ENCODE measurements at places on chromosomes 12 and 14. TPM values are rescaled to one million over a fixed set of nuclear protein-coding genes. Genes with fewer than 3 reads are reported as not detected.

PRR13 gene
- total RNA-seq = 59.0 TPM

REP15 gene
- total RNA-seq = 0.63 TPM

GRIP1 gene
- 1.3 TPM for total RNA-seq

HRK gene
- total RNA-seq = 1.5 TPM

GLIPR1L1 gene
- total RNA-seq = not detected

IAPP gene
- not detected for total RNA-seq

SDR9C7 gene
- total RNA-seq = not detected

RNASE1 gene
- total RNA-seq = 511 TPM

IQSEC3 gene
- total RNA-seq = 7.5 TPM

MYF5 gene
- not detected for total RNA-seq

NPFF gene
- total RNA-seq = not detected

RESF1 gene
- total RNA-seq = 65.4 TPM

CYP46A1 gene
- total RNA-seq = 1.7 TPM

MANSC1 gene
- total RNA-seq = 8.0 TPM

WNT1 gene
- total RNA-seq = 0.20 TPM

ZFC3H1 gene
- 107 TPM for total RNA-seq

EFCAB11 gene
- total RNA-seq = 8.1 TPM

PARP11 gene
- 12.5 TPM for total RNA-seq

TPH2 gene
- total RNA-seq = not detected

TAS2R10 gene
- 2.1 TPM for total RNA-seq
